ENCODE measurements at places on chromosomes 16 and 17.

GRCh38 chr17:67279115-67279514 lies 34.1 kb upstream of the HELZ start:
- no peak for DNase-seq

DNA sequence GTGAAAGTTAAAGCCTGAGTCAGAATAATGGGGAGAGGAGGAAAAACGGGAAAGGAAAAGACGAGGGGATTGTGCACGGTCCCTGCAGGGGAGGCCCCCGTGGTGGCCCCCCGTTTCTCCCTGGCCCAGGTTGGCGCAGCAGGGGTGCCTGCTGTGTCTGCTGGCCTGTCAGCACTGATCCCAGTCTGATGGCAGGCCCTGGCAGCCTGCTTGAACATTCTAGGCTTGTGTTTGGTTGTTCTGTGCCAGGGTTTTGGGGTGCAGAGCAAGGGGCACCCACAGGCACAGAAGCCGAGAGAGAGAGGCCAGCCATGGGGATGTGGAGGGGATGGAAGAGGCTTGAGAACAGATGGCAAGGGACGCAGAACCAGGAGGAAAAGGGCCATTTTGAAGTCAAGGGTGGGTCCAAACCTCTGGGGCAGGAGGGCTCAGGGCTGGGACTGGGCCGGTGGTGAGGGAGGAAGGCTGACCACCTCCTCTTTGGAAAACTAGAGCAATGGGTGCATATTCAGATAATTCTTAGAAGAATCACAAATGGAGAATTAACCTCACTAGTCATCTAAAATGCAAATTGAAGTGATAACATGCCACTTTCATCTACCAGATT lies 35.9 kb downstream of the TBX4 start:
- DNase-seq, result no peak

DNA sequence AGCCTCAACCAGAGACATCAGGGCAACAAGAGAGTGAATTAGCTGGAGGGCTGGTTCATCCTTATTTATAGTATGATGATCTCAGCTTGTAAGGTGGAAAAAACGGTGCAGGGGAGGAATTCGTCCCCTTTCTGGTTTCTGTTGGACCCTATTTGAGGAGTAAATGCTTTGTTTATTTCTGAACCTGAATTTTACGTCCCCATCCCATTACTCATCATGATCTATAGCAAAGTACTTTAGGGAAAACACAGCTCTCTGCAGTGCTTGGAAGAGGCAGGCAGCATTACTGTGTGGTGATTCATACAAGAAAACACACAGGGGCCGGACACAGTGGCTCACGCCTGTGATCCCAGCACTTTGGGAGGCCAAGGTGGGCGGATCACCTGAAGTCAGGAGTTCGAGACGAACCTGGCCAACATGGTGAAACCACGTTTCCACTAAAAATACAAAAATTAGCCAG lies 8.0 kb upstream of the VAT1L start:
- DNase-seq, result no peak

DNA sequence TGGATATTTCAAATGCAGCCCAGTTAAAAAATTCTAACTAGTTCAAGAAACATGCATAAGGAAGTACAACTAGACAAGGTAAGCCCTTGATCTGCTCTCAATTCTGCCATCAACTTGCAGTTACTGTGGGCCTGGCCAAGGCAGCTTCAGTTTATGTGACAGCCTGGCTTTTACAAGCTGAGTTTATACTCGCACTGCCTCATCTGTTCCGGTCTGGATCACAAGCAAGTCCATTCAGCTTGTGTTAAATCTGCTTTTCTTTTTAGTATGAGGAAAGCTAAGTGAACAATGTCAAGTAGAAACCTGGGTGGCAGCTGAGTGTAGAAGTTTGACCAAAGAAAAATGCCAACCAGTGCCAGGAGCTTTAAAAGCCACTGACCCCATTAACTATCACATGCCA lies 76.6 kb upstream of the CORO6 start:
- no peak for DNase-seq

GRCh38 chr16:53035176-53035942 lies 17.3 kb downstream of the CHD9NB start:
- DNase-seq, result no peak

DNA sequence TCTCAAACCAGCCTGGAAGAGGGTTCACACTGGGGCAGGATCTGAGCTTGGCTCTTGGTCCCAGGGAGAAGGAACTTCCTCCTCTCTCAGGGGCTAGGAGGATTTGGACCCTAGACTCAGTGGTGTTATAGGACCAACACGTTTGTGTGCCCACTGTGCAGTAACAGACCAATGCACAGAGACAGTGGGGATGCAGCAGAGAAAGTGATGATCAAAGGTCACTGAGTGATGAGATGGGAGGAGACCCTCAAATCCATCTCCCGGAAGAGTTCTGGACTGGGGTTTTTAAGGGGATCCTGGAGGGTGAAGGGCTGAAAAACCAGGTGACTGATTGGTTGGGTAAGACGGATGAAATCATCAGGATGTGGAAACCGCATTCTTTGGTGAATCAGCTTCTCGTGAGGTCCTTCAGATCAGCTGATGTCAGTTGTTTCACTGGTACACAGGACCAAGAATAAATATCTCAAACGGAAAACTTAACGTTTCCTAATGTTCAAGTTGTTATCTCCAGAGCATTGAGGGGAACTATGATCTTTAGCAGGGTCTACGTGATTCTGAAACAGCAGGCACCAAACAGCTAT lies 3.3 kb upstream of the VAC14 start:
- no peak for DNase-seq

- no peak for DNase-seq
Measured at GRCh38 chr16:62794724-62795123, 758.5 kb upstream of the CDH8 start.

- no peak for DNase-seq
Measured at GRCh38 chr16:85894266-85894665, 4.7 kb upstream of the IRF8 start.

DNA sequence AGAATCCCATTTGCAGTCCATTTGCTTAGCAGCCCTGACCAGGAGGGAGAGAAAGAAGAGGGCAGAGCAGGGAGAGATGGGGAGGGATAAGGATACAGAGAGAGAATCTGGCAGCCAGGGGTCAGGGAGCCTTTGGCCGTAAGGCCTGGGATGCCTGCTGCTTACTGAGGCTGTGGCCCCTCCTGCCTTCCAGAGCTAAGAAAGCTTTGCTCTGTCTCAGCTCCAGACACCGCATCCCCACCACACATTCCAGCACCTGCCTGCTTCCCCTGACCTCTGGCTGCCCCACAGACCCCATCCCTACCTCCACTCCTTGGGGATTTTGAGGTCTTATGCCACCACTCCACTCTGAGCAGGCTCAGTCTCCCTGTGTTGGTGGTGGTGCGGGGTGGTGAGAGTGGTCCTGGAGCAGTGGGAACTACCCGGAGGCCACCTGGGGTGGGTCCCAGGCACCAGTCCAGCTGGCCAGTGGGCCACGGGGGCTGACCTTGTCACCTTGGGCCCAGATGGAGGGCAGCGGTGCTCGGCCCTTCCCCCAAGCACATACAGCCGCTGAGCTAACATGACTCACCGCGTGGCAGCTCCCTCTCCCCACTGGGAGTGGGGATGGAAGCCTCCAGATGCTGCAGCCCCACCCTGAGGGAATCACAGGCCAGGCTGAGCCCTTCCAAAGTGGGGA lies 58.3 kb downstream of the RAI1 start:
- no peak for DNase-seq

DNA sequence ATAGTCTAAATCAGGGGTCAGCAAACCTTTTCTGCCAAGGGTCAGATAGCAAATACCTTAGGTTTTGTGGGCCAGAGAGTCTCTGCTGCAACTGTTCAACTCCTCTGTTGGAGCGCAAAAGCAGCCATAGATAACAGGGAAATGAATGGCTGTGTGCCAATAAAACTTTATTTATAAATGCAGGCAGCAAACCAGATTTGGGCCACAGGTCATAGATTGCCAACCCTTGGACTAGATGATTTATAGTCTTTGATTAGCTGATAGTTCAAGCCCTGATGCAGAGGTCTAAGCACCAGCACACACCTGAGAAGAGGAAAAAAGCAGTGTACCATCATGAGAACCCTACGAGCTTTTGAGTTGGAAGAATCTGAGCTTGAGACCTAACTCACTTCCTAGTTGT lies 86.0 kb upstream of the DYNLRB2 start:
- no peak for DNase-seq

DNA sequence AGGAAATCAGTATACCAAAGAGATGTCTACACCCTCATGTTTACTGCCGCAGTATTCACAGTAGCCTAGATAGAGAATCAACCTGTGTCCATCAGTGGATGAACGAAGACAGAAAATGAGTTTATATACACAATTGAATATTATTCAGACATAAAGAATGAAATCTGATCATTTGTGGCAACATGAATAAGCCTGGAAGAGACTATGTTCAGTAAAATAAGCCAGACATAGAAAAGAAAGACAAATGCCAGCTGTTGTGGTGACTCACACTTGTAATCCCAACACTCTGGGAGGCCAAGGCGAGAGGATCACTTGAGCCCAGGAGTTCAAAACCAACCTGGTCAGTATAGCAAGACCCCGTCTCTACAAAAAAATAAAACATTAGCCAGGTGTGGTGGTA lies 16.1 kb downstream of the NUDT16L1 start:
- no peak for DNase-seq

GRCh38 chr17:8338753-8339140 lies 893 bp upstream of the ODF4 start:
- DNase-seq, result no peak

GRCh38 chr17:19345067-19345460 lies 17.5 kb downstream of the B9D1 start:
- no peak for DNase-seq

GRCh38 chr16:22671301-22672076 lies 142.5 kb upstream of the HS3ST2 start:
- DNase-seq, result no peak

- DNase-seq, result no peak
Measured at GRCh38 chr16:23863511-23864422, 28.0 kb downstream of the PRKCB start.
